ENCODE measurements at places on chromosomes 5 and 9. TPM values are rescaled to one million over a fixed set of nuclear protein-coding genes. Genes with fewer than 3 reads are reported as not detected.

Gene PLAC8L1
- total RNA-seq, result not detected

DNA sequence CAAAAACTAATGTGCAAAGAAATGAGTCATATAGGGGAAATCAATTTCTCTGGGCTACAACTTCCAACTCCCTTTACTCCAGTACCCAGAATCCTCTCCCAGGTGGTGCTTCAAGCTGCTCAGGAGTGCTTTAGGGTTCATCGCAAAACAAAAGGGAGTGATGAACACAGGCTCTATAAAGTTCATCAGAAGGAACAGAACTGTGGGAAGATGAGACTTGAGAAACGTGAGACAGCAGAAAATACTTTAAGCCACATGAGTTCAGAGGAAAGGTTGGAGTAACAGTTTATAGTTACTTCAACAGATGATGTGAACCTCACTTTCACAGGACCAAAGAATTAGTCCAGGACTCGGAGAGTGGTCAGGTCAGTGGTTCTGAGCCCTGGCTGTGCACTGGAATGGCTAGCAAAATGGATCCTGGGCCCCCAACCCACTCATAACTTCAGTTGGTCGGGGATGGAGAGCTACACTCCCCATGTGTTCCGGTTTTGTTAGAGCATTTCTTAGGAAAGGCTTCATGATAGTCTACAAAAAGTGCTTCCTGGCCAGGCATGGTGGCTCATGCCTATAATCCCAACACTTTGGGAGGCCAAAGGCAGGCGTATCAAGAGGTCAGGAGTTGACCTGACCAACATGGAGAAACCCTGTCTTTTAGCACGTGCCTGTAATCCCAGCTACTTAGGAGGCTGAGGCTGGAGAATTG is 4.3 kb downstream of the RPL12 start:
- no peak for DNase-seq

Gene MAT2B
- total RNA-seq, result 67.7 TPM

DNA sequence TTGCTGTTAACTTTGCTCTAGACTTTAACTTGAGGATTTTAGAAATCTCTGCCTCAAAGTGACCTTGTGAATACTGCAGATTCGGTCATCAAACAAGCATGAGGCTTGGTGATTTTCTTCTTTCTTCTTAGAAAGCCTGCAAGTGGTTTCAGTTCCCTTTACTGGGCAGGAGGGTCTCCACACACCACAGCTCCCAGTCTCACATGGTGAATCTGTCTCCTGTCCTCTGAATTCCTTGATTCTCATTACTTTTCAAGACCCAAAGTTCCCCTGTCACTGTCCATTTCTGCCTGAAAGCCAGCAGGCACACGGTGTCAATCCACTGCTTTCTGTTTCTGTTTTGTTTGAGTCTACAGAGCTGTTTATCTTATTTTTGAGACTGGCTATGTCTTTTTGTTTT is 14.1 kb downstream of the HSPB3 start:
- DNase-seq, result no peak

GRCh38 chr9:68913054-68913453 is 100.9 kb downstream of the PRKACG start:
- DNase-seq, result no peak

Gene PCDHB15
- not detected for total RNA-seq

GRCh38 chr9:113266174-113266573 is 9.2 kb downstream of the CDC26 start:
- DNase-seq, result no peak

Gene CARTPT
- not detected for total RNA-seq

Gene DDX4
- not detected for total RNA-seq

DNA sequence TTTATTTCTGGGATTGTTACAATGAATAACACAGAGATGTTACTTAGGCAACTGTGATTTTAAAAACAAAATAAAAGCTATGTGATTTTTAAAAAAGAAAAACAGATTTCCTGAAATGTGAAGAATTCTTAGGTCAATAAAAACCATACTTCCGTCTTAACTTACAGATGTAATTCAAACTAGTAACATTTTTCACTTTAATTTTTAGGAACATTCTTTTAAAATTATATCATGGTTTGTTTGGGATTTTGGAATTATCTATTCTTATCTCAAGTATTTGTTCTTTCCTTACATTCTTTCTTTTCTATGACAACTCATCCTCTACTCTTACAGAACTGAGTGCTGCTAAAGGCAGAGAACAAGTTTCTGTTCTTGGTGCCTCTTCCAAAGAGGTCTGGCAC is 159.5 kb downstream of the RAPGEF6 start:
- DNase-seq, result no peak

- no peak for DNase-seq
These were observed 31.0 kb downstream of the GOLGA2 start for GRCh38 chr9:128244837-128245231.

DNA sequence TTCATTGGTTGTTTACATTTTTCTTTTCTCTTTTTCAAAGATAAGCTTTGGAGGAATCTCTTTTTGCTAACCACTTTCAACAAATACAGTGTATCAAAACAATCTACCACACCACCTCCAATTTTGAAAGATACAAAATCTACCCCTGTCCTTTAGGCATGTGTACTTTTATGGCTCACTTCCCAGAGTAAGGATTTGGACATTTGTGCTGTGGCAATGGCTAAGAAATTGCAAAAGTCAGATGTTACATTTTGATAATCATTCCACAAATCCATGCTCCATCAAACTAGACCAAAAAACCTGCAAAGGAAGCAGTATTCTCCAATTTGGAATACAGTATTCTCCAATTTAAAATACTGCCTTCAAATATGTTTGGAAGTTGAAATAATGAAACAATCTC is 204.9 kb downstream of the MCTP1 start:
- DNase-seq, result no peak

All from activated naive CD8-positive, alpha-beta T cell treated with anti-CD3 and anti-CD28 coated beads for 36 hours (primary cell).